ENCODE measurements at places on chromosomes 4 and X.

DNA sequence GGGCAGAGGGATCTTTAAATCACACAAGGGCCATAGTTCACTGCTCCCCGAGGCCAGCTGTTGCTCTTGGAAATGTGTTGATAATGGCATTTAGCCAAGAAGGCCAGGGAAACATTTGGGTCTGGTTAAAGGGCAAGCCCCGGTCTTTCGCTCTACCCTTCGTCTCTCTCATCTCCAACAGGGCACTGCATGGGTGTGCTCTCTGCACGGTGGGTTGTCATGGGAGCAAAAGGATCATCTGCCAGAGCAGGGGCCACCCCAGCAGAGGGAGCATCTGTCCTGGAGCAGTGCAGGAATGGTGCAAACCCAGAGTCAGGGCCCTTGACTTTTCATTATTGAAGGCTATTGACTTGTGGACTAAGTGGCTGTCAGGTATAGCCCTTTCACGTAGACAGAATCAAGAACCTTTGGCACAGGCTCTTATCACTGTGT, 22.7 kb upstream of the PGRMC2 start:
- no peak for DNase-seq

DNA sequence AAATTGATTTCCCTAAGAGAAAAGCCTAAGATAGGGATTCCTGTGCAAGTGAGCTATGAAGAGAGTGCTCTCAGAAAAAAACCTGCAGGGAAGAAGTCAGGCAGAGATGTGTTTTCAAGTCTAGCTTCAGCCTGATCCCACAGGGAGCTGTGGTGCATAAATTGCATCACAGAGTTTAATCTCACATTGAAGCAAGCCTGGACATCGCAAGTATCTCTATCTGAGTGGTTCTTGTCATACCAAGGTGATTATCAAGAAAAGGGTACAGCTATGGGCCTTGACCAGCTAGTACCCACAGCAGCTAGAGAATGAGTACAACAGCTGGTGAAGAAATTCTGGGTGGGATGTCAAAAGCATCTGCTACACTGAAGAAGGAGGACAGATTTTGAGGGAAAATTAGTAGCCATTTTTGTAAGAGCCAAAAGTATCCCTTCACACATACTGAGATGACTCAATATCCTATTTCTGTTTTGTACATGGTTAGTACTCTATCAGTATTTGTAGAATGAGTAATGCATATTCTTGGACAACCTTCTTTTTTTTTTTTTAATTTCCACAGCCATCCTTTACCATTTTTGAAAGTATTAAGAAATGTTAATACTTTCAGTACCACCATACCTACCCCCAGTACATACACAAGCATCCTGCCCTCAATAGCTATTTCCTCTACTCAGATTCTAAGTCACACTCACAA, 708.9 kb downstream of the IL1RAPL1 start:
- DNase-seq: no peak

DNA sequence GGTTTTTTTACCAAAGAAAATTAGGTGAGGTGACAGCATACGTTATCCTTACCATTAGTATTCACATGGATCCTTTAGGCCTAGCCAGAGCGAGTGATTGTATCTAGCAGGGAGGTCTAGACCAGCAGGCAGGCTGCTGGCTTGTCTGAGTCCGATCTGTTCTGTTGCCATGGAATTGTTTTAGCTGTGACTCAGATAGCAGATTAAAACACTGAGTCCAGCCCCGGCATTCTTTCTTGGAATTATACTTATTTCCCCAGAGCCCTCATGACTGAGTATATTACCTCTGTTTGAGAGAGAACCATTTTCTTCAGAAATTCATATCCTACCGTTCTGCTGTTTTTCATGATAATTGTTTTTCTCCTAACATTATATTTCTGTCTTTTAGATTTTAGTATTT, 37.4 kb downstream of the OCRL start:
- DNase-seq: no peak

DNA sequence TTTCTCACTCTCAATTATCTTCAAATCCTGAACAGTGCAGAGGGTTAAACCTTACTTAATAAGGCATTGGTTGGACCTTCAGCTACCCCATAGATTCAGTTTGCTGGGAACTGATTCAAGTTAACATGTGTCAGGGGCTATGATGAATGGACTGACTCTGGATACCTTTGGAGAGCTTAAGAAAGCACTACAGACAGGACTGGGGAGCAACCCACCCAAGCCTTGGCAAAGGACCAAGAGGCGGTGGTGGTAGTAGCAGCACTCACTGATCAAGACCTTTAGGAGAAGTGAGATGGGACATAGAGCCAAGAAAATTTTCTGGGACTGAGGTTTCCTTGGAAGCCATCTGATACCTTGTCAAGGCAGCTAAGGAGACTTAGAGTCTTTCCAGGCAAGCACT, 43.0 kb upstream of the TAPT1 start:
- no peak for DNase-seq

DNA sequence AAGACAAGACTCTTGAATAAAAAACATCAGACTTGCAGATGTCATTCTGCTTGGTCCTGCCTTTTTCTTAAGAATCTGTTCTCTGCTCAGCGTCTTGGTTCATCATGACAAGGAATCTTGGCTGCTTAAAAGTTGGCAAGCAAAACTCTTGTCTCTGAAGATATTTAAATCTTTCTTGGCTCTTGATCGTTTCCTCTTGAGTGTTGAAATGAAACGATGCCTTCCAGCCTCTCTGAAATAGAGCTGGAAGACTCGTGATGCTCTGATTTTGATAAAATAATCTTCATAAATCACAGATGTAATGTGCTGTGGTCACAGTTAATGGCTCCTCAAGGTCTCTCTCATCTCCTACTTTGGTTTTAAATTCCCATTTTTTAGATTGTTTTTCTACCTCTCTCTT, 39.9 kb upstream of the TMEM192 start:
- DNase-seq: no peak

- DNase-seq: no peak
These were observed 87.5 kb upstream of the RBPJ start for GRCh38 chr4:26233350-26233749.

DNA sequence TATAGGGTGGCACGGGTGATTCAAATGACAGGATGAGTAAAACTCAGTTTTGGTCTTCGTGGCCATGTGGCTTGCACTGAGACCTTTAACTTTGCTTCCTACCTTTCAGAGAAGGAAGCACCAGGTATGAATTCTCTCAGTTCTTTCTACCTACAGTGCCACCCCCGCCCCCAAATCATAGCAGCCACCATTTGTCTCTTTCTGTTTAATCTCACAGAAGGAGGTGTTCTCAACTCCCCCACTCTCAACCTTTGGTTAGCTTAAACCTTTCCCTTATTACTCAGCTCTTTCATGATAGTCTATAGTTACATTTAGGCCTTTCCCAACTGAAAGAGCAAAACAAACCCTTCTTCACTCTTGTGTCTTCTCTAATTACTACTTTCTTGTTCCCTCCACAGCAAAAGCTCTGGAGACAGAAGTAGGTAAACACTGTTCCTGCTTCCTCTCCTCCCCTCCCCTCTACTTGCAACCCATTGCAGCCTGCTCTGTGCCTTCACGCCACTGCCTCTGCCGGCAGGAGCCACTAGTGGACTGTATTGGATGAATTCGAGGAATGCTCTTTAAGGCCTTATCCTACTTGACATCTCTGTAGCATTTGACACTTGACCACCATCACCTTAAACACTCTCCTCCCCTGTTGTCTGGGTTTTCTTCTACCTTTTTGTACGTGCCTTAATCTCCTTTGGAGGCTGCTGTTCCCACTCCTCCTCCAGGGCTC, 123.7 kb downstream of the AFF1 start:
- peak; percentile 40 for DNase-seq

DNA sequence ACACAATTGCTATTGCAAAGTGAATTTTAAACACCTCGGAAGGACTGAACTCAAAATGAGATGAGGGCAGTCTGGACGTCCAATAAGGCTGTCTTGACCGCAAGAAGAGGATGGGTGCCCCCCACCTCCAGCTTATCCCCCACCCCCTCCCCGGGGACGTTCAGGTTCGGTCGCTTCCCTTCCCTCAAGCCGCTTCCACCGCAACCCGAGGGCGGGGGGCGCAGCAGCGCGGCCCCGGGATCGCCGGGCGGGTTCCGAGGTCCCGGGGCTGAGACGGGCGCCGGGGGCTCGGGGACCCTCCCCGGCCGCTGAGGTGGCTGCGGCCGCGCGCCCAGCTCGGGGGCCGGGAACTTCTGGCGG, 480 bp downstream of the USP46 start:
- DNase-seq: no peak

DNA sequence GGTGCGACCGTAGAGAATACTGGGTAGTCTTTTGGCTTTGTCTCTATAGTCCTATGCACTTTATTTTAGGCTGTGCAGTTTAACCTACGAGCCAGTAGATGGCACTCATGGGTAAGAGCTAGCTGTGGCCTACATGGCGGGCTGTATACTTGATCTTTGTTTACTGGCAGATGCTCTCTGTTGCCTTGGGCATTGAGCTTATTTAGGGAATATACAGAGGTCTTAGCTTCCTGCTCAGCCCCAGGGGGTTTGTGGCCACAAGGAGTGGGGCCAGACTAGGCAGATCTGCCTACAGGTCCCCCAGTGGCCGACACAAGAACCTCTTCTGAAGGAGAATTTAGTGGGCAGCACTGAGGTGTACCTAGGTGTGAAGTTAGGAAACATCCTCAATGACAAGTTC, 227.6 kb upstream of the HDX start:
- peak; percentile 16 for DNase-seq

- DNase-seq: no peak
These were observed 198.3 kb downstream of the ARAP2 start for GRCh38 chr4:36046026-36046425.

DNA sequence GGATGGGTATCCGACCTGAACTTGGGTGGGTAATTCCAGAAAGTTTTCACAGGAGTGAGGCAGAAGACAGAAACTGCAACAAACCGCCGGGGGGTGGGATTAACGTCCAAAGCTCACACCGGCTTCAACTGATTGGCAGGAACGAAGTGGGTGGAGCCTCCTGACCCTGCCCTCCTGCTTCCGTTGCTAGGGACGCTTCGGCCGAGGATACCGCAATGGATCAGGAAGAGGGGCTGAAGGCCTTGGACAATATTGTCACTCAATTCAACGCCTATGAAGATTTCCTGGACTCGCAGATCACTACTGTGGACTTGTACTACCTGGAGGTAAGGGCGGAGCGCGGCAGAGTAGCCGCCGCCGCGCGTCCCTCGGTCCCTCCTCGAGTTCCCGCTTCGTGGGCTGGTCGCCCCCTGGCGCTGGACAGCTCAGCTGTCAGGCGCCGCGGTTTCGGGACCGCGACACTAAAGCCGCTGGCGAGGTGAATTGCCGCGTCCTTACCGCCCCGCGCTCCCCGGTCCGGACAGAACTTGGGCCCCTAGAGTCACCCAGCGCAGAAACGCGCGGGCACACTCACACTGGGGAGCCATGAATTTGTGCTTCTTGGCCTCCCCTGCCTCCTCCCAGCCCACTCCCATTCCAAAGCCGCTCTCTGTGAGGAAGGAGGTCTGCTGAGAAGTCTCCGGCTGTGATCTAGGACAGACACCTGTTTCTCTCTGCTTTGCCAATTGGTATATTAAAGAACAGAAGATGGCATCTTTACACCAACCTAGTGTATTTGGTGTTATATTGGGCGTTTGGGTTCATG, at the start of gene CFAP299:
Gene CFAP299 (plus strand): TSS at position 177 of the 805 bp plus-strand sequence.
- DNase-seq: peak; percentile 89

DNA sequence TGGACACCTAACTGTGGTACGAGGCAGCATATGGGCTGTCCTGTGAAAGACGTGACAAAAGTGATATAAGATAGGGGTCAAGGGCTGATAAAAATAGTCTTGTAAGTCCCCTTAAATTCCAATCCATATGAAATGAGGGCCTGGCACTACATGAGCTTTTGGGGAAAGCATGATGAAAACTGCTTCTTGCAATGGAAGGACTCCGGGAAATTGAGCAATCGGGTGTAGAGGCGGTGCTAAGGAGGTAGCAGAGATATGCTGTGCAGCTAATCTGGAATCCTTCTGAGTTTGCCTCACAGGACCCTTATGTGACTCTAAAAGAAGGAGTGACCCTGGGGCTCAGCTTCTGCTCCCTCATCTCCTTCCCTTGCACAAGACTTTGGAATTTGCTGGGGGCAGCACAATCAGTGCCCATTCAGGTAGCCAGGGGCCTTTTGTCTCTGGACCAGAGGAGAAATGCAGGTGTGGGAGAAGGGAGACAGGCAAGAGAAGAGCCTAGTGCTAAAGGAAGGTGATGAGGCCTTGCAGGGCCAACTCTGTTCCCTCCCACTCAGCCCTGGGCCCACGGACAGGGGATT, 12.8 kb downstream of the CLDN2 start:
- no peak for DNase-seq

GRCh38 chrX:41556958-41557357, 109.8 kb downstream of the NYX start:
- no peak for DNase-seq

GRCh38 chrX:1524874-1525582, 12.0 kb downstream of the P2RY8 start:
- DNase-seq: no peak

- no peak for DNase-seq
These were observed 4.2 kb downstream of the LETM1 start for GRCh38 chr4:1851575-1852410.

GRCh38 chr4:81565142-81565870, 93.6 kb upstream of the RASGEF1B start:
- DNase-seq: no peak

GRCh38 chrX:76420237-76420636, 7.3 kb upstream of the MAGEE1 start:
- no peak for DNase-seq

- no peak for DNase-seq
These were observed 736.5 kb upstream of the FTHL17 start for GRCh38 chrX:31808357-31808756.
